ENCODE measurements at places on chromosomes 16 and 17. TPM values are rescaled to one million over a fixed set of nuclear protein-coding genes. Genes with fewer than 3 reads are reported as not detected.

DNA sequence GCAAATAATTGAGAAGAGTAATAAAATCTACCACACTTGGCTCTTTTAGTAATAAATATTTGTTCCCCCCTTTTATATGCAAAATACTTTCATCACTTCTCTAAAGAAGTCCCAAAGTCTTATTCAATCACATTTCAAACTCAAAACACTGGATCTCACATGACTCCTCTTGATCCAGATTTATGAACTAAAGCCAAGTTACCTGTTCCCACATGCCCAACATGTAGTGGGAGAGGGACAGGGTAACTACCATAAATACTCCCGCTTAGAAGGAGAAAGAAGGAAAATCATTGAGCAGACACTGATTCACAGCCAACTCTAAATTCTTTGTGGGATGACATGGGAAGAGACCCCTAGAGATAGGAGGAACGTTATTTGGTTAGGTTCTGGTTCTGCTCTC is 64.9 kb upstream of the PMFBP1 start:
- H3K27ac ChIP-seq: no peak overlapping the region
- DNase-seq: no peak
- H3K27me3 ChIP-seq: peaks cover 7% of the 10 kb centered on the region
- no peaks in the 10 kb centered on the region for H3K36me3 ChIP-seq
- H3K4me3 ChIP-seq: no peak overlapping the region

DNA sequence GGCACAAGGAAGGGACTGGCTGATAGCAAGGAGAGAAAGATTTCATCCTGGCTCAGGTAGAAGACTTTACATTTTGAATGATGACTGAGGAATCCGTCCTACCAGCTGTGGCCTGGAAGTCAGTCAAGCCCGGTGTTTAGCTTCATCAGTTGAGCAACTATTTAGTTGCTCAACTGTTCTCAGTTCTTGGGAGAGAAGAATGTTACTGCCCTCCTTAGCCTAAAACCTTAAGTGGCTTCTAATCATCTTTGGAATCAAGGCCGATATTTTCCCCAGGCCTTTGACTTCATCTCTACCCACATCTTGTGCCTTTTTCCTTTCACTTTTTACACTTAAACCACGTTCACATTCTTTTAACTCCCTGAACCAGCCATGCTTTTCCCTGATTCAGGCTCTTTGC is 17.3 kb upstream of the RBL2 start:
- no peaks in the 10 kb centered on the region for H3K36me3 ChIP-seq
- H3K27ac ChIP-seq: no peak overlapping the region
- no peak for DNase-seq

DNA sequence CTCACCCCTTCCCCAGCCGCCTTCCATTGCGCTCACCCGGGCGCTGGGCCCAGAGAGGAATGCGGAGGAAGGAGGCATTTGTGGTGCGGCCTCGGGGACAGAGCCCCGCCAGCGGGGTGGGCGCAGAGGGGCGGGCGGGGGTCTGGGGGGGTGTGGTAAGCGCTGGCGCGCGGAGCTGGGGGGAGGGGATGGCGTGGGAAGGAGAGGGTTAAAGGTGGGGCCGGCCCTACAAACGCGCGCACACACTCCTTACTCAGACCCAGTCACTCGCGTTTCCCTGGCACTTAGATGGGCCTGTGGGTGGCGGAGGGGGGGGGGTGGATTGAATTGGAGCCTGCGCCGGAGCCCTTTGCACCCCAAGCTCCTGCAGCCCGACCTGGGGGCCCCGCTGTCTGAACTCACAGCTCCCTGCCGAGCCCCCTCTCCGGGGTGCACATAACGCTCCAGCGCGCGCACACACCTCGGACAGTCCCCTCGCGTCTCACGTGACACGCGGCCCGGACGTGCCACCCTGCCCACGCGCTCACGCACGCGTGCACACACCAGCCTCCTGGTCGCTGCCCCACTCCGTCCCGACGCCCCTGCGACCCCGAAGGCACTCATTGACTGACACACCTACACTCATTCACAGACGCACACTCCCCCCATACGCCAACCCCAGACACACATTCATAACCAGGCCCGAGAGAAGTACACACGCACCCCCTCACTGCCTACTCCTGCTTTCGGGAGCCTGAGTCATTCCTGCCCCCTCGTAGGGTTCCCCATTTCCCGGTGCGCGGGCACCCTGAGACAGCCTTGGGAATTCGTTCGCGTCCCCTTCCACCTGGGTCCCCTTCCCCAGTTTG is 844 bp downstream of the TBKBP1 start:
- peak; percentile 71 for DNase-seq
- no peaks in the 10 kb centered on the region for H3K27me3 ChIP-seq
- H3K4me3 ChIP-seq: peak overlapping the region; percentile 99
- H3K4me1 ChIP-seq: peaks cover 43% of the 10 kb centered on the region
- peak overlapping the region; percentile 89 for H3K27ac ChIP-seq

The IGSF6 gene
- 3.6 TPM for total RNA-seq

The ORC6 gene
- total RNA-seq: 1.4 TPM

The GAS7 gene
- total RNA-seq: 87.6 TPM
